H1 (cell line): ENCODE measurements at places on chromosomes 1 and 21. TPM values are rescaled to one million over a fixed set of nuclear protein-coding genes. Genes with fewer than 3 reads are reported as not detected.

Gene TPTE
- not detected in 2 replicates for polyA plus RNA-seq

- H3K36me3 ChIP-seq: no peaks in the 10 kb centered on the region
- no peak overlapping the region for H3K4me3 ChIP-seq
- no peaks in the 10 kb centered on the region for H3K27me3 ChIP-seq
Observed at GRCh38 chr1:83850834-83851233, 148.1 kb downstream of the TTLL7 start.

Gene OR2L8
- polyA plus RNA-seq: not detected in 2 replicates

Gene KCNN3
- 3.7 and 4.5 TPM in 2 replicates for polyA plus RNA-seq

Gene NEK2
- polyA plus RNA-seq: 6.9 and 8.4 TPM in 2 replicates

GRCh38 chr1:221078260-221078965 lies 199.2 kb downstream of the HLX start:
- no peaks in the 10 kb centered on the region for H3K36me3 ChIP-seq
- DNase-seq: no peak
- H3K27ac ChIP-seq: no peak overlapping the region
- no peaks in the 10 kb centered on the region for H3K4me1 ChIP-seq

DNA sequence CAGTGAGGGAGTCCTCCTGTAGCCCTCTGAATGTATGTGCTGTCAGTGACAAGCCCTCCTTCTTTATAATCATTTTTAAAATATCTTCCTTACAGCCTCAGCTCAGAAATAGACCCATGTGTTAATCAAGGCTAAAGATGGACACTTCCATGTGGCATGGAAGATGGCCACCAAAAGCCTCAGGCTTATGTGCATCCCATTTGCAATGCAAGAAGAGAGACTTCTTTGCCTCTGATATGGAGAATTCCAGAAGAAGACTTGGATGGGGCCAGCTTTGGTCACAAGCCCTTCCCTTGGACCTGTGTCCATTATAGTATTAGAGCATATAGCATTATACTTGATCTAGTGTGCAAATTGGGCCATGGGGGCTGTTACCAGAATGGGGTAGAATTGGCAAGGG lies 18.5 kb downstream of the CCDC185 start:
- H3K27ac ChIP-seq: no peak overlapping the region
- no peak for DNase-seq
- no peaks in the 10 kb centered on the region for H3K27me3 ChIP-seq

Gene WNT4
- 4.0 and 6.6 TPM in 2 replicates for polyA plus RNA-seq

GRCh38 chr1:95201905-95202304 lies 32.1 kb upstream of the RWDD3 start:
- H3K36me3 ChIP-seq: no peaks in the 10 kb centered on the region
- H3K4me1 ChIP-seq: peaks cover 4% of the 10 kb centered on the region
- no peak overlapping the region for H3K27ac ChIP-seq
- no peak overlapping the region for H3K4me3 ChIP-seq

- H3K4me1 ChIP-seq: no peaks in the 10 kb centered on the region; the same call in 1 of the 2 replicates
- no peaks in the 10 kb centered on the region; the same call in none of the 2 replicates for H3K27me3 ChIP-seq
- H3K27ac ChIP-seq: no peak overlapping the region
- H3K4me3 ChIP-seq: no peak overlapping the region
- no peaks in the 10 kb centered on the region; the same call in 1 of the 2 replicates for H3K36me3 ChIP-seq
Observed at GRCh38 chr1:230972855-230973271, 5.8 kb downstream of the TTC13 start.

GRCh38 chr1:210882414-210883221 lies 251.3 kb downstream of the KCNH1 start:
- H3K27ac ChIP-seq: no peak overlapping the region
- no peak overlapping the region for H3K4me3 ChIP-seq
- DNase-seq: no peak

GRCh38 chr1:212179394-212180076 lies 105.7 kb upstream of the PPP2R5A start:
- DNase-seq: no peak
- no peak overlapping the region for H3K27ac ChIP-seq
- no peaks in the 10 kb centered on the region for H3K27me3 ChIP-seq
- no peak overlapping the region for H3K4me3 ChIP-seq

Gene CD1B
- polyA plus RNA-seq: not detected in 2 replicates

Gene CRYAA
- not detected in 2 replicates for polyA plus RNA-seq

- H3K4me3 ChIP-seq: no peak overlapping the region
- no peaks in the 10 kb centered on the region for H3K4me1 ChIP-seq
- H3K27me3 ChIP-seq: no peaks in the 10 kb centered on the region
- no peak overlapping the region for H3K27ac ChIP-seq
Observed at GRCh38 chr1:47779613-47780012, 217.6 kb downstream of the TRABD2B start.

GRCh38 chr1:2480236-2480985 lies 4.3 kb downstream of the PLCH2 start:
- 0 out of 2 replicates have a peak, but pooled peaks cover 2% of the 10 kb centered on the region for H3K27me3 ChIP-seq
- no peaks in the 10 kb centered on the region for H3K36me3 ChIP-seq
- no peak overlapping the region for H3K4me3 ChIP-seq
- H3K27ac ChIP-seq: no peak overlapping the region
- DNase-seq: no peak

- peaks cover 2% of the 10 kb centered on the region; the same call in 1 of the 2 replicates for H3K27me3 ChIP-seq
- no peak overlapping the region for H3K4me3 ChIP-seq
- no peaks in the 10 kb centered on the region for H3K36me3 ChIP-seq
- H3K27ac ChIP-seq: no peak overlapping the region
- H3K4me1 ChIP-seq: peaks cover 25% of the 10 kb centered on the region
Observed at GRCh38 chr1:12593621-12594066, 24.4 kb downstream of the DHRS3 start.

- H3K36me3 ChIP-seq: no peaks in the 10 kb centered on the region
- H3K4me1 ChIP-seq: no peaks in the 10 kb centered on the region
- H3K27me3 ChIP-seq: no peaks in the 10 kb centered on the region
- no peak overlapping the region for H3K27ac ChIP-seq
Observed at GRCh38 chr1:107213225-107213624, 72.4 kb downstream of the NTNG1 start.

- DNase-seq: no peak
- H3K4me1 ChIP-seq: no peaks in the 10 kb centered on the region
- H3K27ac ChIP-seq: no peak overlapping the region
- H3K4me3 ChIP-seq: no peak overlapping the region
Observed at GRCh38 chr1:15314328-15315281, 67.6 kb downstream of the FHAD1 start.

Gene EPHA10
- 0.54 and 1.2 TPM in 2 replicates for polyA plus RNA-seq

Gene ERICH3
- 0.02 TPM in 1 of 2 replicates, not detected in the other for polyA plus RNA-seq

- H3K4me3 ChIP-seq: no peak overlapping the region
- no peaks in the 10 kb centered on the region; the same call in 1 of the 2 replicates for H3K27me3 ChIP-seq
- no peak overlapping the region for H3K27ac ChIP-seq
- DNase-seq: no peak
Observed at GRCh38 chr21:42022906-42023305, 12.7 kb upstream of the ZBTB21 start.

- no peak overlapping the region for H3K4me3 ChIP-seq
- H3K4me1 ChIP-seq: peaks cover 3% of the 10 kb centered on the region
- no peaks in the 10 kb centered on the region for H3K36me3 ChIP-seq
- DNase-seq: no peak
Observed at GRCh38 chr21:35366394-35367080, 317.4 kb upstream of the RUNX1 start.

- no peaks in the 10 kb centered on the region for H3K4me1 ChIP-seq
- no peaks in the 10 kb centered on the region for H3K36me3 ChIP-seq
- no peak overlapping the region for H3K4me3 ChIP-seq
- no peak for DNase-seq
Observed at GRCh38 chr1:111971396-111971795, 18.1 kb downstream of the KCND3 start.

- H3K36me3 ChIP-seq: peaks cover 4% of the 10 kb centered on the region; the same call in 1 of the 2 replicates
- no peak overlapping the region for H3K4me3 ChIP-seq
- no peaks in the 10 kb centered on the region for H3K27me3 ChIP-seq
- no peak for DNase-seq
Observed at GRCh38 chr1:235102993-235103411, 25.6 kb downstream of the TOMM20 start.

DNA sequence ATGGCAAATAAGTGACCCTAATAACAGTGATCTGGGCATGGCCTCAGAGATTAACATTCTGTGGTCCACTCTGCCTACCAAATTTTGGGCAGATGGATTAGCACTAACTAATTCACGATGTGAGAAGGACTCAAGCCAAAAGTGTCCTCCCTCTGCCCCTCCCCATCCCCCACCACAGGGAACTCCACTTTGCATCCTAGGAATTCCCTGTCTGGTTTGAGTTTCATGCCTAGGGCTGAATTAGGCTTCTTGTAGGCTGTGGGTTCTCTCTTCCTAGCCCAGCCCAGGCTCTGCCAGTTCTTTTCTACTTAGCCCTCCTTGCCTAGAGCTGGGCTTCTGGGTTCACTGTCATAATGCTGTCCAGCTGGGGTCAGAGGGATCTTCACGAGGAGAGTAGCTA lies 64.1 kb downstream of the ATP2B4 start:
- H3K27me3 ChIP-seq: peaks cover 2% of the 10 kb centered on the region; the same call in 1 of the 2 replicates
- no peak for DNase-seq
- no peaks in the 10 kb centered on the region; the same call in 1 of the 2 replicates for H3K4me1 ChIP-seq

Gene CELA2A
- polyA plus RNA-seq: not detected in 2 replicates

GRCh38 chr1:113675302-113675701 lies 84.0 kb downstream of the PHTF1 start:
- DNase-seq: no peak
- H3K27me3 ChIP-seq: no peaks in the 10 kb centered on the region
- H3K4me1 ChIP-seq: no peaks in the 10 kb centered on the region

- H3K4me1 ChIP-seq: no peaks in the 10 kb centered on the region
- DNase-seq: no peak
- H3K4me3 ChIP-seq: no peak overlapping the region
- H3K36me3 ChIP-seq: no peaks in the 10 kb centered on the region
- no peaks in the 10 kb centered on the region; the same call in 1 of the 2 replicates for H3K27me3 ChIP-seq
Observed at GRCh38 chr1:154856544-154856943, 13.5 kb downstream of the KCNN3 start.

DNA sequence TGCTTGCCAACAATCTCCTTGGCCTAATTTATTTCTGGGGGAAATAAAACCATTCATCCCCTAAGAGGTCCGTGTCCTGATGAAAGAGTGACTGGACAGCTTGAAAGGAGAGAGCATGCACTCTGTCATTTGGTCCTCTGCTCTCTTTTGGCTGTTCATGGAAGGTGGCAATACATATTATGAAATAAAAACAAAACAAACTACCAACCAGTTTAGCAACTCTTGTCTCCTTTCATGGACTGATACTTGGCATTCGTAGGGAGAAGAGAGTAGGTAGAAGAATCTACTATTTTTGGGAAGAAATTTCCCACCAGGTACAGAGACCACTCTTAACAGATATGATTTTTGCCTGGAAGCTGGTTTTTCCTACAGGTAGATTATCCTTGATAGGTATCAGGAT lies 746 bp upstream of the C1orf116 start:
- H3K36me3 ChIP-seq: no peaks in the 10 kb centered on the region
- H3K27ac ChIP-seq: peak overlapping the region; percentile 55; the same call in 1 of the 2 replicates
- no peak for DNase-seq
- H3K27me3 ChIP-seq: no peaks in the 10 kb centered on the region

Gene NUDT4B
- polyA plus RNA-seq: 9.2 and 11.0 TPM in 2 replicates

GRCh38 chr1:50973875-50974617 lies 4.0 kb downstream of the CDKN2C start:
- DNase-seq: no peak
- peaks cover 97% of the 10 kb centered on the region for H3K27me3 ChIP-seq
- no peak overlapping the region for H3K27ac ChIP-seq
- H3K4me3 ChIP-seq: no peak overlapping the region
- H3K4me1 ChIP-seq: peaks cover 6% of the 10 kb centered on the region
- no peaks in the 10 kb centered on the region; the same call in 1 of the 2 replicates for H3K36me3 ChIP-seq

DNA sequence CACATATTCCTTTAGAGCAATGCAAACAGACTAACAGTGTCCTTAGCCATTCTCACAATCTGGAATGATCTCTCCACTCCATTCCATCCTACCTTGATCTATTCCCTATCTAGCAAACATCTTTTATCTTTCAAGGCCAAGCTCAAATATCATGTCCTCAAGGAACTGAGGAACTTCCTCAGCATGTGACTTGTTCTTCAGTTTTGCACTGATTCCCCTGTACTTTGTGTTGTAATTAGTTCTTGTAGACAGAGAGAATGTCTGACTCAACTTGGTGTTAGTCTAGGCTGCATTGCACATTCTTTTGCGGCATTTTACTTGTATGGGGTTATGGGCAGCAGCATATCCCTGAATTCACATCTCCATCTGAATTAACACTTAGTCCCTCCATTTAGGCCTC lies 31.5 kb upstream of the GJA5 start:
- DNase-seq: no peak
- no peak overlapping the region for H3K27ac ChIP-seq
- H3K36me3 ChIP-seq: no peaks in the 10 kb centered on the region
- H3K27me3 ChIP-seq: no peaks in the 10 kb centered on the region
- H3K4me1 ChIP-seq: no peaks in the 10 kb centered on the region

DNA sequence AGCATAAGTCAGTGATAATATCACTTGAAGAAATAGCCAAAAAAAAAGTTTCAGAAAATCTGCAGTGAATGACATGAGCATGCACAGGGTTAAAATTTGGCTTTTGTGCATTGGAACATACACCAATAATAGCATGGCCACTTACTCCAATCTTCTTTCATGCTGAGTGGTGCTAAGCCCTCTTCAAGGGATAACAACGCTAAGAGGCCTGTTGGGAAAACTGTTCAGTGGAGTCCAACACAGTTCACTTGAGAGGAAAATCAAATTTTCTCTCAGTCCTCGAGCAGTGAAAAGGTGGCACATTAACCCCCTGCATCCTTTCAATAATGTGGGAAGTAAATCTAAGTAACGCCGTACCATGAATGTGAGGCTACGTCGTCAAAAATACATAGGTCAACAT lies 264.7 kb downstream of the SPATA17 start:
- no peaks in the 10 kb centered on the region for H3K27me3 ChIP-seq
- no peak overlapping the region for H3K4me3 ChIP-seq
- no peaks in the 10 kb centered on the region for H3K4me1 ChIP-seq
- no peaks in the 10 kb centered on the region for H3K36me3 ChIP-seq
- no peak for DNase-seq
- no peak overlapping the region for H3K27ac ChIP-seq

DNA sequence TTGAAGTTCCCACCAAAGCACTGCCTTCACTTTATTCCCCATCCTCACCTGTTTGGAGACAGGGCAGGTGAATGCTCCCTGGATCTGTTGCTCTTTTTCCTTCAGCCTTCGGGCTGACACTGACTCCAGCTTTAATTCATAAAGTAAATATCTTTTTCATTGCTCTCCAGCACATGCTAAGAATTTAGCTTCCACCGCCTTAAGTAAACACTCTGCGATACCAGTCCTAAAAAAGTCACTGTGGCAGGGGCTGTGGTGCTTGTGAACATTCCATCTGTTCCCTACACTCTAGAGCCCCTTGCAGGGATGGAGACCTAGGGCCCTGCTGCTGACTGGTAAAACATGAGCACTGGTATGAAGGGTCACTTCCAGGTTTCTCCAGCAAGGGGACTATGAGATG lies 896 bp upstream of the PLA2G2A start:
- H3K36me3 ChIP-seq: no peaks in the 10 kb centered on the region
- H3K27ac ChIP-seq: no peak overlapping the region
- DNase-seq: no peak
- H3K4me3 ChIP-seq: no peak overlapping the region
- no peaks in the 10 kb centered on the region for H3K27me3 ChIP-seq

DNA sequence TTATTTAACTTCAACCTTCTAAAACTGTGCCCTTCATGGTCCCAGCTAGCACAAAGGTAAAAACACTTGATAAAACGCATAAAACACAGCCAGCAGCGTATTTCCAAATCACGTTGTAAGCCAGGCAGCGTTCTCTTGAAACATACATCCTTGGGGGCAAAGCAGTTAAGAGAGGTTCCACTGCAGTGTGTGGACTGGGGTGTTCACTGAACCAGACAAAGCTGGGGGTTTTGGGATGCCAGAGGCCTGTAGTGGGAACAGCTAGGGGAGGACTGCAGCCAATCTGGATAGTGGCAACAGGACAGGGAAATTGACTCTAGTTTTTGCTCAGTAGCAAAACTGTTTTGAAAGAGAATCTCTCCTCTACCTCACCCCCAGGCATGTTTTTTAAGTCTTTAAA lies 21.5 kb upstream of the ATP5PO start:
- H3K27me3 ChIP-seq: no peaks in the 10 kb centered on the region; the same call in 1 of the 2 replicates
- H3K4me3 ChIP-seq: no peak overlapping the region
- no peaks in the 10 kb centered on the region for H3K36me3 ChIP-seq

Gene PADI4
- 0.17 and 0.29 TPM in 2 replicates for polyA plus RNA-seq
